ENCODE measurements at places on chromosomes 3 and 15. TPM values are rescaled to one million over a fixed set of nuclear protein-coding genes. Genes with fewer than 3 reads are reported as not detected.

The CCR3 gene
- not detected for total RNA-seq

DNA sequence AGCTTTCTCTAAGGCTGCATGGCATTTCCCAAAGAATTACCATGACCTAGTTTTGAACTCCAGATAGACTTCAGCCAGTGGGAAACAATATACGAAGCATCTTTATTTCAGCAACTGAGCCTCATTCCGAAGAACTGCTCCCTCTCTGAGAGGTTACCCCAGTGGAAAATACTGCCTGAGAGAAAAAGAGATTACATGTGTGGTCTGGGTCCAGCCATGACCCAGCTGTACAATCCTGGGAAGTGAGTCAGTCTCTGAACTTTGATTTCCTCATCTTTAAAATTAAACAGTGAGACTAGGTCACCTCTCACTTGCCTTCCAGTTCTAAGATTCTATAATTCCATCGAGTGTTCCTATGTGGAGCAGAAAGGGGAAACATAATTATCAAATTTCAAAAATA is 42.4 kb downstream of the TNIK start:
- DNase-seq, result peak; percentile 43

GRCh38 chr15:72796210-72796514 is 12.6 kb upstream of the ADPGK start:
- DNase-seq, result no peak

DNA sequence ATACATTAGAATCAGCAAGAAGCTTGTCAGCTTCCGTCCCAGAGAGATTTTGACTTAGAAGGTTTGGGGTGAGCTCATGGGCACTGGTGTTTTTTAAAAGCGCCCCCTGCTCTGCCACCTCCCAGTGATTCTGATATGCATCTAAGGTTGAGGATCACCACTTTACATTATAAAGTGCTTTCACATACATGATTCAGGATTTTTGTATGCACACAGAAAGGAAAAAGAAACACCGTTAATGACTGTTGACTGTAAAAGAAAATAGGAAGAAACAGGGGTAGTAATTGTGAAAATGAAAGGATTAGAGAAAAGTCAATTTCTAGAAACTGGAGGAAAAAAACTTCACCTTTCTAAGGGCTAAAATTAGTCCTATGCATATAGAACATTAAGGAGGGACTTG is 104.9 kb upstream of the ZBED2 start:
- no peak for DNase-seq

DNA sequence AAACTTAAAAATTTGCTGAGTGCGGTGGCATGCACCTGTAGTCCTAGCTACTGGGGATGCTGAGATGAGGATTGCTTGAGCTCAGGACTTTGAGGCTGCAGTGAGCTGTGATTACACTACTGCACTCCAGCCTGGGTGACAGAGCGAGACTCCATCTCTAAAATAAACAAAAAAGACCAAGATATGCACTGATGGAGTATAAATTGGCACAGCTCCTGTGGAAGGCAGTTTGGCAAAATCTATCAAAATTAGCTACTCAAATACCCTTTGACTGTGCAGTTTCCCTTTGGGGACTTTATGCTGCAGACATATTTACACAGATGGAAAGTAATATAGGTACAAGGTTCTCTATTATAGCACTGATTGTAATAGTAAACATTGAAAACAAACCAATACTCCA is 18.1 kb upstream of the U2SURP start:
- no peak for DNase-seq

DNA sequence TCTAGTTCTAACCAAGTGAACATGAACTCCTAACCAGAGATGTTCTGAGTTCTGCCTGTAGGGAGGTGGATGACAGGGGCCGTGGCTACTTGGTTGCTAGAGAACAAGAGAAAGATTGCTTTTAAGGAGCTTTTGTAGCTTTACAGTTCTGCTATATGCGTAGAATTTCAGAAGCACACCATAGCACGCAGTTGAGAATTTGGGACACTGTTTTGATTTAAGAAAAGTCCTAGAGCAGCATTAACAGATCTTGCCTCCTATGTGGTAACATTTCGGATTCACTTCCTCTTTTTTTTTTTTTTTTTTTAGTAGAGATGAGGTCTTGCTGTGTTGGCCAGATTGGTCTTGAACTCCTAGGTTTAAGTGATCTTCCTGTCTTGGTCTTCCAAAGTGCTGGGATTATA is 181.7 kb downstream of the TCF12 start:
- DNase-seq, result no peak

- DNase-seq, result peak; percentile 46
These were observed 41.6 kb downstream of the FBXL2 start for GRCh38 chr3:33318710-33319380.

All from lung microvascular endothelial cell (primary cell).